ENCODE measurements at places on chromosomes 6 and 20. TPM values are rescaled to one million over a fixed set of nuclear protein-coding genes. Genes with fewer than 3 reads are reported as not detected.

- no peak for DNase-seq
These were observed 26.6 kb downstream of the PYGB start for GRCh38 chr20:25274481-25274880.

DNA sequence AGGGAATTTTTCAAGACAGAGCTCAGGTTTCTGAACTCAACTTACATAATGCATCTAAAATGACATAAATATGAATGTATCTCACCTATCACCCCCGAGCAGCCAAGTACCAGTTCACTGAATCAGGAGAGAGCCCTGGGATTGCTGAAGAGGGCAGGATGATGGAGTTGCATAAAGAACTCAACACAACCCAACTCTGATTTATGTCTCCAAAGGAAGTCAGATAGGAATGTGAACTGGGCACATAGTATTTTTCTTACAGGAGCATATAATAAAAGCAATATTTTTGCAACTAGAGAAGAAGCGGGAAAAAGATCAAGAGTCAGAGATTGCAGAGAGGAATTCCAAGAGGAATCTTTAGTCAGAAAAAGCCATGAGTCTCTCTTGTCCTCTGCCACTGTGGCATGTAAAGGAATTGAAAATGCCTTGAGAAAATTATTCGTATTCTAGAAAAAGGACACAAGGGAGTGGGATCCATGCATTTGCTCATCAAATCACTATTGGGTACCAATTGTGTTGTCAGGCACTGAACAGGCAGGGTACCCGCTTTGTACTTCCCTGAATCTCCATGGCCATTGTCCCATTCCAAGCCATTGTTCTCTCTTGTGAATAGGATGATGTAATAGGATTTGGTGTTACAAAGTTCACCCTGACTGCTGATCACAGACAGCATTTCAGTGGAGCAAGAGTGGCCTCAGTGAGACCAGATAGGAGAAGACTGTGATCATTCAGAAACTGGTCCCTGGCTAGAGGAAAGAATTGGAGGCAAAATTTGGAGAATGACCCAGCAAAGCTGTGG lies 16.3 kb downstream of the RIN2 start:
- peak; percentile 11 for DNase-seq

- peak; percentile 49 for DNase-seq
These were observed 80.2 kb downstream of the ANKEF1 start for GRCh38 chr20:10115021-10115420.

- no peak for DNase-seq
These were observed 263.6 kb downstream of the EYA4 start for GRCh38 chr6:133504761-133505160.

DNA sequence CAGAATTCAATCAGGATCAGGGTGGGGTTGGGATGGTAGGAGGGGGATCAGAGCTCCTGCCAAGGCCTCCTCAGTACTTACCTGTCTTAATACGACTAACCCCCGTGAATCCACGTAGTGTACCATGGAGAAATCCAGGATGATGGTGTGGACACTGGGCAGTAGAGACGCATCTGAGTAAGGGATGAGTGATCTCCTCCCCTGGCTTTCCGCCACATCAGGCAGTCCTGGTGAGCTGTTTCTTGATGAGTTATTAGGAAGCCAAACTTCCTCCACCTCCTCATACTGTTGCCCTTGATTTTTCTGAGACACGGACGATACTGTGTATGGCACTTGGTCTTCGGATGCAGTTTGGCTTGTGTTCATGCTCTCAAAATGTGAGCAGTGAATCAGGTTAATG lies 34.2 kb upstream of the SRPK1 start:
- DNase-seq = no peak

DNA sequence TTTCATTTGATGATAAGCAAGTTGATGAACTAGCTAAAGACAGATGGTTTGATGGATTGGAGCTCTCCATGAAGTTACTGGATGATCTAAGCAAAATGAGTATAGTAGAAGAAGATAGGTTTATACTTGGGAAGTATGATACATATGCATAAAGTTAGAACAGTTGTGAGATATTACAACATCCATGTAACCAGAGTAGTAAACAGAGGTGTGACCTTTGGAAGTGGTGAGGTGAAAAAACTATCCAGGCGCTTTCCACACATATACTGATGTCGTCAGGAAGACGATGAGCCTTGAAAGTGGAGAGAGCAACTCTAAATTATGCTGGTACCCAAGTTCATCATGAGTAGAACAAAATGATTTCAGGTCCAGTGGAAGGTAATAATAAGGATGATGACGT lies 271.0 kb downstream of the PTPRK start:
- DNase-seq = no peak

GRCh38 chr6:139470997-139471396 lies 96.5 kb upstream of the CITED2 start:
- DNase-seq = no peak

GRCh38 chr6:15503346-15503680 lies 159.5 kb downstream of the DTNBP1 start:
- DNase-seq = no peak

GRCh38 chr6:34692280-34692679 lies 4.3 kb downstream of the ILRUN start:
- DNase-seq = no peak

DNA sequence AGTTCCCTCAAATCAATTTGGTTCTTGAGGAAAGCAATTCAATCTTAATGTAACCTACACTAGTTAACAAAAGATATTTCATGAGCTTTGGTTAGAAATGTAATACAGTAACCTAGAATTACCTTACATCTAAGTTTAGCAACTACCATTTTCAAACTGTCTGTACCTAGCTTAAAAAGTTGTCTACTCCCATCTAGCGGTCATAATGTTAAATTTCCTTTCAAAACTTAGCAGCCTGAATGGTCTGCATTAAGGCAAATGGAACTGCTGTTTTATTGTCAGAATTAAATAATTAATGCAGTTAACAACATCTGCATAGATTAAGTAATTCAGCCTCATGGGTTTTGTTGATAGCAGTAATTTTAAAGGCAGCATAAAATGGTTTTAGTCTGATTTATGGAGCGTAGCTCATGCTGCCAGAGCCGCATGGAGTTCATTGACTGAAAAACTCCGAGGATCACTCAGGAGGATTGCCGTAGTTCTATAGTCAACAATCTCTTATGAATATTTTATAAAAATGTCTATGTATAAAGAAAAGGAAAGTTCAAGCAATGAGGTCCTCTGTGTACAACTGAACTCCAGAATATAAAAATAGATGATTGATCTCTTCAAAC lies 485.4 kb upstream of the MANEA start:
- peak; percentile 50 for DNase-seq

GRCh38 chr6:70389261-70389660 lies 24.0 kb upstream of the FAM135A start:
- no peak for DNase-seq

DNA sequence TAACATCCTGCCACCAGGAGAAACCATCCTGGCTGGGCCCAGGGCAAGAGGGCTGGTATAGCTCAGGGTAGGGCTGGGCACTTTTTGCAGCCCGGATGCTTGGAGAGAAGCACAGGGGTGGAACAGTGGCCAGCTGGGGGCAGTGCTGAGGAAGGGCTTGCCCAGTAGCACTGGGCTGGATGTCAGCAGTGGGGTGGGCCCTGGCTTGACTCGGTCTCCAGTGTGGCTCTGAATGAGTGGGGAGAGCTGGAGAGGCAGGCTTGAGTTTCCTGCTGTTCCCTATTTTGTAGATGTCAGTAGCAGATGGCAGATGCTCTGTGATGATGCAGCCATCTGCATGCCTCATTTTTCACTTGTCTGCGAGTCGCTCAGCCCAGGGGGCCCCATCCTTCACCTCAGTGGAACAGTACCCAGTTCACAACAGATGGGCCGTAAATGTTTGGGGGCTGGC lies 56.3 kb upstream of the TULP1 start:
- DNase-seq = peak; percentile 27

DNA sequence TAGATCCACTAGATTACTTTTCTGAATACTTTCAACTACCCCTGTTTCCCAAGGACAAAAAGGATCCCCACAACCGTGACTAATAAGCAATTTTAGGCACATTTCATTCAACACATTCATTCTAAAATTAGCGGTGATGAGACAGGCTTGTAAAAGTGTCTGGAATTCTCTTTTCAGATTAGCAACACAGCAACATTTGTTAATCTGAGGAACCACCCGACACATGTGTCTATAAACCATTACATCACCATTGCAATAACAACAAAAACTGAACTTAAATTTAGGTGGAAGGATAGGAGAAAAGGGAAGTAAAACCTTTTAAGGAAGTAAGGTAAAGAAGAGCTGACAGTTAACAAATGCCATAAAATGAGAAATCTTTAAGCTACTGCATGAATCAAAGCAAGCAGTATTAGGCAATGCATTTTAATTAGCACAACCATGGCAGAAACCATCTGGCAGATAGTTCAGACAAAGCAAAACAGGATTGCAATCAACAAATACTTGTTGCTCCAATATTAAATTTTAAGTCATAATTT lies 49.1 kb downstream of the MAP3K7 start:
- DNase-seq = peak; percentile 57

GRCh38 chr6:108211671-108212070 lies 45.8 kb downstream of the NR2E1 start:
- no peak for DNase-seq

DNA sequence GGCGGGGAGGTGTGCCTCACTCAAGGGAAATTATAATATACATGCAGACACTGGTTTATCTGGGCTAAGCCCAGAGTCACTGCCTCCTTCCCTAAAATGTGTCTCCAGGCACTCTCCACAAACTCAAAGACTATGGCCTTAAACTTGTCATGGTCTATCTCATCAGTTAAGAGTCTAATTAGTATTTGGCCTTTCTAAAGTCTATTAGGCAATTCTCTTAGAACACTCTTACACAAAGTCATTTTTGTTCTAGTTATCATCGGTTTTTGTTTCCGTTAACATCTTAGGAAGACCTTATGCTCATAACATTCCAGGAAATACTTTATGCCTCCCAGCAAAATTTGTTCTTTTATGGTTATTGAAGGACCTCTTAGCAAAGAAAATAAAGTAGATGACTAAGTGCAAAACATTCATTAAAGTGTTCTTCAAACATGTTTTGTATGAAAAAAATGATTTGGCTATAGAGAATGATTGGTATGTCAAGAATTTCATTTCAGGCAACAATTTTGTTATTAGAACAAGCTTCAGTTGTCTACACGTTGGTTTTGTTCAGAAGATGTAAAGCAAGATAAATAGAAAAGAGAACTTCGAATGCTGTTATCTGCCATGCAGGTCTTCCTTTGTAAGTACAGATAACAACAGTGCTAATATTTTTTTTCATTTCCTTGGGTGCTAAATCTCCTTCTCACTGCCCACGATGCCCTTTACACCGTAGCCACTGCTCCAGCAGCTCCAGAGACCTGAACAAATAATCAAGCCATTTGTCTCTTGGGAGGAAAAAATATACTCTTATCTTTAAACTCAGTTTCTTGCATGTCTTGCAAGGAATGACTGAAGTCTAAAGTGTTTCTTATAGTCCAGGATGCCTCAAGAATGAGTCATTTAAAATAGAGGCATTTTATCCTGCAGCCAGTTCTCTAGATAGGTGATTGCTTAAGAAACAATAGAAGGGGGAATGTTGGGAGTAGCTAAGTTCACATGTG lies 170.4 kb downstream of the HTR1B start:
- peak; percentile 89 for DNase-seq

DNA sequence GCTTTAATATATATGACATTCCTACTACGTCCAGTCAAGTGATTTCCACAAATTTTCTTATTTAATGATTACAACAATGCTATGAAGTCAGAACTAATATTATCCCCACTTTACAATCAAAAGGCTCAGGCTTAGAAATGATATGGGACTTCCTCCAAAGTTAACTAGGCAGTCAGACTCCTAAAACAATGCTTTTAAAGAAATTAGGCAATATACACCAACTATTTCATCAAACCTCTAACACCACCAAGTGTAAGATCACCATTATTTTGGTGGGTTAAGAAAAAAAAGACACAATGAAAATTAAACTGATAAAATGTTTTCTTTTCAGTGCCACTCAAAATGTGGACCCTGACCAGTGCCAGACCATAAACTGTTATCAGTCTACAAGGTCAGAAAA lies 256.1 kb upstream of the RUNX2 start:
- DNase-seq = peak; percentile 16

DNA sequence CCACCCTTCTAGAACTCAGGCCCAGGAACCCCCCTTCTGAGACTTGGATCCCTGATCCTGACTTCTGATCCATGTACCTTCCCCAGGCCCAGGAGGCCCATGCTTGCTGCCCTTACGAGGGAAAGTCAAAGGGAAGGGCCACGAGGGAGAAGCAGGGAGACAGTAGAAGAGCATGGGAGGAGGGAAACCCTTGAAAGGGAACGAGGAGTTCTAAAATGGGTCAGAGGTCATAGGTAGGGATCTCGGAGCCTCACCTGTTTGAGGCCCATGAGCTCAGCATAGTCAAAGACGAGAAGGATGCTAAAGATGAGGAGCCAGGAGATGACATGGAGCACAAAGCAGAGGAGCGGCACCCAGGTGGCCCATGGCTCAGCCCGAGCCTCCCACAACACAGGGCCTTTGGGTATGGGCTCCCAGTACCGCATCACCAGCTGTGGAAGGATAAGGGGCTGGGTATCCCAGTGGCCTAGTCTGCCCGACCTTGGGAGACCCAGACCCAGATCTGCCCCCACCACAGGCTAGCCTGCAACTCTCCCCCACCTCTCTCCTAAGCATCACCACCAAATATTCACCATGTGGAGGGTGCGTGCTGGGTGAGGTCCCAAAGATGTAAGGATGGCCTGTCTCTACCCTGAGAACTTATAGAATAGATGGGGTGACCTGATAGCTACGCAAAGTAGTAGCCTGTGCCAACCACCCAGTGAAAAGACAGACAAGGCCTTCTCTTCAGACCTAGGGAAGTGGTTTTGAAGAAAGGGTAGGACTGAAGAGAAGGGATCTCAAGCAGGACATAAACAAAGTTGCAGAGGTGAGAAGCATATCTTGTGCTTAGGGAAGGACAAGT lies 1.5 kb downstream of the NRM start:
- no peak for DNase-seq

GRCh38 chr6:34370361-34370760 lies 22.1 kb downstream of the NUDT3 start:
- no peak for DNase-seq

GRCh38 chr20:1537731-1538058 lies 19.8 kb downstream of the SIRPD start:
- no peak for DNase-seq

GRCh38 chr6:10626154-10626741 lies 68.2 kb downstream of the C6orf52 start:
- DNase-seq = no peak

- no peak for DNase-seq
These were observed 573.1 kb upstream of the CHD6 start for GRCh38 chr20:42191140-42191860.

The RAB44 gene
- total RNA-seq = under 0.01 TPM

The DAAM2 gene
- 16.1 TPM for total RNA-seq

The SAPCD1 gene
- total RNA-seq = 1.3 TPM

The ISM1 gene
- total RNA-seq = 0.64 TPM

Data from fibroblast of villous mesenchyme (primary cell).